Peyer's patch (tissue), 4 donors: ENCODE measurements at places on chromosomes 5 and 9. TPM values are rescaled to one million over a fixed set of nuclear protein-coding genes. Genes with fewer than 3 reads are reported as not detected.

DNA sequence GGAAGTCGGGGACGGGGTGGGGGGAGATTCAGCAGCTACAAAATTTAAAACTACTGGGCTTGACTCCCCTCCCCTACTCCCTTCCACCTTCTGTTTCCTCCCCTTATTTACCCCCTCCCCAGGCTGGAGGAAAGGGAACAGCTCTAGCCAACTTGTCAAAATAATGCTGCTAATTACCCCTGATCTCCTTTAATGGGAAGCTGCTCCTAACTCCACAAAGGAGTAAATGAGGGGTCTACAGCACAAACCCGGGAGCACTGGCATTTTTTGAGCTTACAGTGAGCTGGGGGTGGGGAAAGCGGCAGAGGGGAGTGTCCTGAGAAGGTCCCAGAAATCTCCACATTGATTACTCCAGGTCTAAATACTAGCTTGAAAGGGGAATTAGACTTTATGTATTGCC is 3.1 kb downstream of the PTCH1 start:
- DNase-seq: no peak

GRCh38 chr5:152694231-152694630 is 289.2 kb upstream of the NMUR2 start:
- no peak for DNase-seq

DNA sequence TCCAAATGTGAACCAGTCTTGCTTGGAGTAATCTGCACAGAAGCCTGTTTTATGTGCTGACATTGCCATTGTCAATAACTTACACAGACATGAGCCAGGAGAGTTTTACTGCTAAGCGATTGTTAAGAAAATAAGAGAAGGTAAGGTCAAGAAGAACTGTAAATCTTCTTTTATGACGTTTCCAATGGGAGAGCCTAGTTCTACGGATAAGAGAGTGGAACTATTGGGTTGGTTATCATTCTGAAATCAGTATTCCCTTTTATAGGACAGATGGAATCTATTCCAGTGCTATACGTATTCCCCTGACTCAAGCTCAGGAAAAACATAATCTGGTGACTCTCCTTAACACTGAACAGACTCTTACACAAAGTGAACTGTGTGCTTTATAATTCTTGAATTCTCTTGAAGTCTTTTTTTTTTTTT is 137.9 kb upstream of the OTULINL start:
- no peak for DNase-seq

SLIT3 gene
- 23.1 TPM for total RNA-seq
